ENCODE measurements at places on chromosomes 7 and 10. TPM values are rescaled to one million over a fixed set of nuclear protein-coding genes. Genes with fewer than 3 reads are reported as not detected.

GRCh38 chr10:62705789-62706188, 98.7 kb upstream of the ADO start:
- peaks cover 3% of the 10 kb centered on the region for H3K36me3 ChIP-seq
- DNase-seq: no peak
- no peaks in the 10 kb centered on the region for H3K4me1 ChIP-seq
- no peak overlapping the region for H3K27ac ChIP-seq
- H3K27me3 ChIP-seq: no peaks in the 10 kb centered on the region

The VDAC2 gene
- 128 TPM for total RNA-seq

The USP6NL gene
- 0.83 TPM for total RNA-seq

- no peaks in the 10 kb centered on the region for H3K27me3 ChIP-seq
- no peaks in the 10 kb centered on the region for H3K4me1 ChIP-seq
- H3K4me3 ChIP-seq: no peak overlapping the region
These were observed 259.7 kb downstream of the EXOC4 start for GRCh38 chr7:133512560-133512959.

The HTRA1 gene
- not detected for total RNA-seq

GRCh38 chr10:130627346-130628045, 491.3 kb downstream of the GLRX3 start:
- no peaks in the 10 kb centered on the region for H3K27me3 ChIP-seq
- no peaks in the 10 kb centered on the region for H3K4me1 ChIP-seq
- no peak overlapping the region for H3K4me3 ChIP-seq

The DDC gene
- not detected for total RNA-seq

DNA sequence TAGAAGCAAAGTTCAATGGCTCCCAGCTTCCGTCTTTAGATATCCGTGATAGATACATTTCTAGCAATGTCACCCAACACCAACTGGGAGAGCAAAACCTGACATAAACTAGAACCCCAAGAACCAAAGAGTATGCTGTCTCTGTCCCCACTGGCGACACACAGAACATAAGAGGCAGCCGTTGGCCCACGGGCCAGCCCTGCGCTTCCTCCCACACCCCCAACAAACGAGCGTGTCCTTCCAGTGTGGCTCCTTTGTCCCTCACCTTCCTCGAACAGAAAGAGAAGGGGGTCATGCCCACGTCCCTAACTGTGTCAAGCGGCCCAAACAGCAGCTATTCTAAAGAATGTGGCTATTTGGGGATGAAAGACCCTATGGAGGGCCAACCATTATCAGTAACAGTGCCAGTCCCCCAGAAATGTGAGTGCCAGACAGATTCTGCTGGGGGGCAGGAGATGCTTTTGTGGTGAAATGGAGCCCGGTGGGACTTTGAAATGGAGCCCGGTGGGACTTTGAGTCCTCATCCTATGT, 171.9 kb downstream of the USP6NL start:
- peaks cover 20% of the 10 kb centered on the region for H3K4me1 ChIP-seq
- no peaks in the 10 kb centered on the region for H3K36me3 ChIP-seq
- no peak overlapping the region for H3K4me3 ChIP-seq
- peaks cover under 1% of the 10 kb centered on the region for H3K27me3 ChIP-seq

GRCh38 chr7:148408307-148408706, 182.3 kb upstream of the C7orf33 start:
- H3K27me3 ChIP-seq: peaks cover 6% of the 10 kb centered on the region
- no peaks in the 10 kb centered on the region for H3K36me3 ChIP-seq
- no peak overlapping the region for H3K4me3 ChIP-seq
- no peak for DNase-seq
- H3K4me1 ChIP-seq: no peaks in the 10 kb centered on the region

The OR2A5 gene
- total RNA-seq: not detected

- no peaks in the 10 kb centered on the region for H3K36me3 ChIP-seq
- no peak overlapping the region for H3K27ac ChIP-seq
- no peak overlapping the region for H3K4me3 ChIP-seq
- DNase-seq: no peak
These were observed 180.2 kb upstream of the FZD1 start for GRCh38 chr7:91083855-91084644.

DNA sequence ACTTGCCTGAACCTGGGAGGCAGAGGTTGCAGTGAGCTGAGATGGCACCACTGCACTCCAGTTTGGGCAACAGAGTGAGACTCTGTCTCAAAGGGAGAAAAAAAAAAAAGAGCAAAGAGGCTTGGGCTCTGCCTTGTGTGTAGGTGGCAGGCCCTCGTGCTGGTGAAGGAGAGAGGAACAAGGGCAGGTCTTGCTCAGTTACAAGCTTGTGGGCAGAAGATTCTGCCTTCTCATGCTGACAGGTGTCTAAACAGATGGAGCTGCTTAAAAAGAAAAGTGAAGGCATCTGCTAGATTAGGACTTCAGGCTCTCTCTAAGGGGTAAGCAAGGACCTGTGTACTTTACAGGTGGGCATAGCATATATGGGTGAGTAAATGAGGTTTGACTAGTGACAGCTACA, 65.5 kb upstream of the TRIM8 start:
- no peak overlapping the region for H3K4me3 ChIP-seq
- no peaks in the 10 kb centered on the region for H3K27me3 ChIP-seq
- no peaks in the 10 kb centered on the region for H3K36me3 ChIP-seq
- no peak overlapping the region for H3K27ac ChIP-seq
- H3K4me1 ChIP-seq: peaks cover 21% of the 10 kb centered on the region

- H3K36me3 ChIP-seq: no peaks in the 10 kb centered on the region
- peaks cover 3% of the 10 kb centered on the region for H3K4me1 ChIP-seq
- H3K4me3 ChIP-seq: no peak overlapping the region
- no peaks in the 10 kb centered on the region for H3K27me3 ChIP-seq
These were observed 375.7 kb upstream of the NPSR1 start for GRCh38 chr7:34282271-34282670.

DNA sequence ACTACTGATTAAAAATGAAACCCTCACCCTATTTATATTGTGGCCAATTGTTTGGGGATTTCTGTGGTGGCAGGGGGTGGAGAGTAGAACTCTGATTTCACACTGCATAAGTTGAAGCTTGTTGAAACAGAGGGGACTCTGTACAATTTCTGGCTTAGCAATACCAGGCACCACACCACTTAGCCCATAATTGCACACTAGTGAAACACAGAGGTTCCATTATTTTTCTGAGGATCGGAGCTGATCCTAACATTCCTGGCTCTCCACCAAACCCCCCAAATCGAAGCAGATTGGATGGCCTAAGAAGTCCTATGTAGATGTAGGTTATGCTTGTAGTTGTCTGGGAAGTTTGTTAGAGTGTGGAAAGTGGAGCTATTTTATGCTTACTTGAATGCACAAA, 47.0 kb downstream of the PTN start:
- no peak overlapping the region for H3K4me3 ChIP-seq
- H3K27ac ChIP-seq: no peak overlapping the region
- H3K4me1 ChIP-seq: no peaks in the 10 kb centered on the region
- no peaks in the 10 kb centered on the region for H3K36me3 ChIP-seq

- no peaks in the 10 kb centered on the region for H3K27me3 ChIP-seq
- H3K4me1 ChIP-seq: no peaks in the 10 kb centered on the region
- no peak for DNase-seq
- H3K4me3 ChIP-seq: no peak overlapping the region
These were observed 150.7 kb downstream of the PCLO start for GRCh38 chr7:83011954-83012353.

The GNGT1 gene
- not detected for total RNA-seq

DNA sequence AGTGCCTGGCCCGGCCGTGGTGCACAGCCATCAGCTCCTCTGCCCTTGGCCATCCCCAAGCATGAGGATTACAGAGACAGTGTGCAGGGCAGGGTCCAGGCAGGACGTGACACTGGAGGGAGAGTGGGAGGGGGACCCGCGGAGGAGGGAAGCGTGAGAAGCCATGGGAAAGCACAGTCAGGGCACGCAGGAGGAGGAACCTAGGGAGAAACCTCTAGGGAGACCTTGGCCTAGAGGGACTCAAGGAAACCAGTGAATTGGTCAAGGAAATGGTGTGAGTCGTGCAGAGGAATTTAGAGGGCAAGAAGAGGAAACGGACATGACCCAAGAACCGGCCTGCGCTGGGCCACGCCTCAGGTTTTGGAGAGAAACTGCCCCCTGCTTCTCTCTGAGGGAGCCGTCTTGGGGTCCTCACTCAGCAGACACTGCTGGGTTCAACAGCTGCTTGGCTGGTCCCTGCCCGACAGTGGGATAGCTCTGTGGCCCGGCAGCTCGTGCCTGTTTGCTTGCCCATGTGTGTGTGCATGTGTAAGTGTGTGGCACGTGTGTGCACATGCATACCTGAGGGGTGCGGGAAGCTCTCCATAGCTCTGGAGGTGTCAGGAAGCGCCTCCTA, 3.2 kb downstream of the OPN4 start:
- H3K27ac ChIP-seq: no peak overlapping the region
- no peaks in the 10 kb centered on the region for H3K4me1 ChIP-seq
- no peaks in the 10 kb centered on the region for H3K36me3 ChIP-seq
- no peak overlapping the region for H3K4me3 ChIP-seq
- no peaks in the 10 kb centered on the region for H3K27me3 ChIP-seq

- H3K36me3 ChIP-seq: no peaks in the 10 kb centered on the region
- H3K4me1 ChIP-seq: no peaks in the 10 kb centered on the region
- DNase-seq: no peak
- H3K27ac ChIP-seq: no peak overlapping the region
- H3K4me3 ChIP-seq: no peak overlapping the region
- no peaks in the 10 kb centered on the region for H3K27me3 ChIP-seq
These were observed 62.4 kb downstream of the HIBADH start for GRCh38 chr7:27600247-27600646.

The SLC29A4 gene
- total RNA-seq: 0.45 TPM

- no peaks in the 10 kb centered on the region for H3K27me3 ChIP-seq
- DNase-seq: no peak
- no peak overlapping the region for H3K4me3 ChIP-seq
- H3K27ac ChIP-seq: no peak overlapping the region
These were observed 54.2 kb downstream of the ABI1 start for GRCh38 chr10:26806557-26806956.

GRCh38 chr10:104123397-104123796, 1.4 kb downstream of the SFR1 start:
- H3K27ac ChIP-seq: peak overlapping the region; percentile 63
- peak overlapping the region; percentile 80 for H3K4me3 ChIP-seq
- peaks cover 44% of the 10 kb centered on the region for H3K4me1 ChIP-seq
- peaks cover 30% of the 10 kb centered on the region for H3K36me3 ChIP-seq

The NET1 gene
- total RNA-seq: 40.0 TPM

DNA sequence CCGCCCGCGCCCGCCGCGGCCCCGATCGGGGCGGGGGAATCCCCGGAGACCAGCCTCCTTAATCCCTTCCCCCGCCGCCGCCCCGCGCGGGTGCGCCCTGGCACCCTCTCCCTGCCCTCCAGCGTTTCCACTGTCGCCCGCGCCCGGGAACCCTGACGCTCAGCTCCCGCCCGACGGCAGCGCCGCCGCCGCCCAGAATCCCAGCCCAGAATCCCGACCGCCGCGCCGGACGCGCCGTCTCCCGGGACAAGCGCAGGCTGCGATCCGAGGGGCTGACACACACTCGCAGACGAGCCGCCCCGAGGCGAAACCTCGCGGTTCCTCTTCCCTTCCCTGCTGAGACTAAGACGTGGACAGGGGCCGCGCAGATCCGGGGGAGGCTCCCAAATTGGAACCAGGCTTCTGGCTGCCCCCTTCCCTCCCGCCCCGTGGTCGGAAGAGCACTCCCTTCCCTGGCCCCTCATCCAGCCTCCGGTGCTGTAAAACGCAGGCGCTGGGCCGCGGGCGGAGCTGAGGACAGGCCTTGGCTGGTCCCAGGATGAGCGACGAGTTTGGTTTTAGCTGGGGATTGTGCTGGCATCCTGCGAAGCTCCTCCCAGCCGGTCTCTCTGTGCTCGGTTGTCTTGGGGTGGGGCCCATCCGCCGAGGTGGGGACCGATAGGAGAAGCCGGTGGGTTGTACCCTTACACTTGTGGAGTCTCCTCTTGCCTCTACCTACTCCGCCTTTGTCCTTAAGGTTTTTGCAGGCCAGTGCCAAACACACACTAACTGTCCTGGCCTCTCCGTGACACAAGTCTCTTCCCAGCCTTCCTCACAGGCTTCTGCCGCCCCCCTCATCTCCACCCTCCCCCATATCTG, 1.1 kb downstream of the MARVELD1 start:
- peaks cover 20% of the 10 kb centered on the region for H3K27me3 ChIP-seq
- H3K4me1 ChIP-seq: peaks cover 18% of the 10 kb centered on the region
- peak overlapping the region; percentile 97 for H3K4me3 ChIP-seq
- no peak overlapping the region for H3K27ac ChIP-seq
- no peaks in the 10 kb centered on the region for H3K36me3 ChIP-seq
- no peak for DNase-seq

The C10orf67 gene
- not detected for total RNA-seq

DNA sequence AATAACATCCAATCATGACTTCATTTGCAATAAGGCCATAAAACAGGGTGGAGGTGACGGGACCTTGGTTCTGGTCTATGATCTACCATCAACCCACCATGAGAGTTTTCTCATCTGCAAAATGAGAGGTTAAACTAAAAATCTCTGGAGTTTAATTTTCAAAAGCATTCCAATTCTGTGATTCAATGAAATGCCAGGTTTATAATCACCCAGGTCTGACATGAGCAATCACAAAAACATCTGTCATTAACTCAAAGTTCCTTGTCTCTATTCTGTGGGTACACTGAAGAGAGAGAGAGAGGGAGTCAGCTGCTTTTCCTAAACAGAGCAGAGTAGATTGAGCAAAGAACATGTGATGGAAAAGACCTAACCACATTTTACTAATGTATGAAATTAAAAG, 75.4 kb downstream of the NUDCD3 start:
- H3K27me3 ChIP-seq: no peaks in the 10 kb centered on the region
- H3K4me3 ChIP-seq: no peak overlapping the region
- H3K4me1 ChIP-seq: peaks cover 7% of the 10 kb centered on the region
- H3K36me3 ChIP-seq: peaks cover 51% of the 10 kb centered on the region
- DNase-seq: no peak

The SPDYE6 gene
- 0.13 TPM for total RNA-seq

DNA sequence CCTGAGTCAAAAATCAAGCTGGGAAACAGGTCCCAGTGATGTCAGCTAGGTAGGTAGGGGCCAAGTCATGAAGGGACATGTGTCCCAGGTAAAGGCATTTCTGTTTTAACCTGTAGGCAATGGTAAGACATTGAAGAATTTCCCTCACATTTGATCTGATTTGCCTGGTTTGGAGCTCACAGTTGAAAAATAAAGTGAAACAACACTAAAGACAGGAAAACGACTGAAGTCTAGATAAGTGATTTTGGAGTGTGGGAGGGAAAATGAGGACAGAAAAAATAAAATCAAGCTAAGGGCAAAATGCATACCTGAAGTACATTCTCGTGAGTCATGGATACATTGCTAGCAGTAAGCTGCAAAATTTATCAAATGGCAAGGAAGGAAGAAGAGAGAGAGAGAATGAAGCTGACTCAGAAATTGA, 169.9 kb downstream of the SKIDA1 start:
- DNase-seq: no peak
- no peaks in the 10 kb centered on the region for H3K27me3 ChIP-seq
- no peak overlapping the region for H3K4me3 ChIP-seq
- no peaks in the 10 kb centered on the region for H3K4me1 ChIP-seq
- H3K36me3 ChIP-seq: no peaks in the 10 kb centered on the region
- H3K27ac ChIP-seq: no peak overlapping the region

- H3K27ac ChIP-seq: no peak overlapping the region
- no peaks in the 10 kb centered on the region for H3K36me3 ChIP-seq
- no peaks in the 10 kb centered on the region for H3K27me3 ChIP-seq
- no peak overlapping the region for H3K4me3 ChIP-seq
These were observed 8.8 kb downstream of the MICALL2 start for GRCh38 chr7:1450431-1450830.

GRCh38 chr7:68014031-68014736, 1017.6 kb downstream of the TYW1 start:
- no peaks in the 10 kb centered on the region for H3K36me3 ChIP-seq
- H3K27me3 ChIP-seq: no peaks in the 10 kb centered on the region
- no peak overlapping the region for H3K4me3 ChIP-seq
- DNase-seq: no peak
- no peaks in the 10 kb centered on the region for H3K4me1 ChIP-seq

- no peak overlapping the region for H3K27ac ChIP-seq
- peaks cover 6% of the 10 kb centered on the region for H3K36me3 ChIP-seq
- DNase-seq: no peak
These were observed 136.0 kb upstream of the NAMPT start for GRCh38 chr7:106420736-106421135.

All from activated CD4-positive, alpha-beta memory T cell treated with anti-CD3 and anti-CD28 coated beads, Interleukin-2, amount 10 ng/mL, durations not matched to agents 7 days and 5 days (primary cell).